ENCODE measurements at places on chromosomes 5 and 9. TPM values are rescaled to one million over a fixed set of nuclear protein-coding genes. Genes with fewer than 3 reads are reported as not detected.

DNA sequence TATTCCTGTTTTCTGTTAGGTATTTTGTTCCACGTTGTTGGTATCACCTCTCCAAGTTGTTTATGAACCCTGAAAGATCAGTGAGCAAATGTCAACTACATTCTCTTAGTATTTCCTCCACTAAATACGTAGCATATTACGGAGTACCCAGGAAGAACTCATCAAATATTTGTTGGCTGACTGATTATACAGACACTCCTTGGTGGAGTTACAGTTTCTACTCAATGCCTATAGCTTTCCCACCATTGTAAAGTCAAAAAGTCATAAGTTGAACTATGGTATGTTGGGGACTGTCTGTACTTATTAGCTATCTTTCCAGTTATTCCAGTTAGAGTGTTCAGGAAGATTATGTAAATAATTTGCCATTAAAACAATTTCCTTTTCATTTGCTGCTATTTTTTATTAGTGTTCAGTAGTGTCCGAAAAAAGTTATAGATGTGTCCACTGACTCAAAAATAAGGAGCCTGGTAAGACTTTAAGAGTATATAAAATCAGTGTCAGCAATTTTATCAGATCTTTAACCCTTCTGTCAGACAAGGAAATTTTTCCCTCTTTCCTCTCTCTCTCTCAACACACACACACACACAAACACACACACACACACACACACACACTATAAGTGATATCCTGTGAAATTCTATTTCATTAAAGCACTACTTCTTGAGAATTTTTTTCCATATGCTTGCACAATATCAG lies 6.8 kb upstream of the APBA1 start:
- DNase-seq: no peak
- H3K36me3 ChIP-seq: no peaks in the 10 kb centered on the region
- no peak overlapping the region for H3K27ac ChIP-seq
- H3K27me3 ChIP-seq: peaks cover 28% of the 10 kb centered on the region

- no peak overlapping the region for H3K4me3 ChIP-seq
- no peaks in the 10 kb centered on the region for H3K4me1 ChIP-seq
- no peaks in the 10 kb centered on the region for H3K36me3 ChIP-seq
- no peak for DNase-seq
Observed at GRCh38 chr9:131824953-131825495, 85.1 kb upstream of the RAPGEF1 start.

DNA sequence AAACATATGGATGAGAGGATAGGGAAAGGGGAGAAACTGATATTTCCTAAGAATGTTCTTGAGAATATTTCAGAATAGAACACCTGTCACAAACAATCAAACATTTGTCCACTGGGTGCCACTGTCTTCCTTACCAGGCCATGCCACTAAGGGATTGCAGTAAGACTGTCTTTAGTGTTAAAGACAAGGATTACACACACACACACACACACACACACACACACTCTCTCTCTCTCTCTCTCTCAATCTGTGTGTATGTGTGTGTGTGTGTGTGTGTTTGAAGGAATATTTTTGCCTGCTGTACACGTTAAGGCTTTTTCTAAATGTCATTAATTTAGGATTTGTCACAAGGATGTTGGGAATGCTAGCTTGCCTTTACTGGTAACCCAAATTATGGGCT lies 54.4 kb downstream of the CCDC192 start:
- peaks cover 12% of the 10 kb centered on the region for H3K27me3 ChIP-seq
- H3K27ac ChIP-seq: no peak overlapping the region
- no peaks in the 10 kb centered on the region for H3K4me1 ChIP-seq
- H3K36me3 ChIP-seq: no peaks in the 10 kb centered on the region
- no peak for DNase-seq

DNA sequence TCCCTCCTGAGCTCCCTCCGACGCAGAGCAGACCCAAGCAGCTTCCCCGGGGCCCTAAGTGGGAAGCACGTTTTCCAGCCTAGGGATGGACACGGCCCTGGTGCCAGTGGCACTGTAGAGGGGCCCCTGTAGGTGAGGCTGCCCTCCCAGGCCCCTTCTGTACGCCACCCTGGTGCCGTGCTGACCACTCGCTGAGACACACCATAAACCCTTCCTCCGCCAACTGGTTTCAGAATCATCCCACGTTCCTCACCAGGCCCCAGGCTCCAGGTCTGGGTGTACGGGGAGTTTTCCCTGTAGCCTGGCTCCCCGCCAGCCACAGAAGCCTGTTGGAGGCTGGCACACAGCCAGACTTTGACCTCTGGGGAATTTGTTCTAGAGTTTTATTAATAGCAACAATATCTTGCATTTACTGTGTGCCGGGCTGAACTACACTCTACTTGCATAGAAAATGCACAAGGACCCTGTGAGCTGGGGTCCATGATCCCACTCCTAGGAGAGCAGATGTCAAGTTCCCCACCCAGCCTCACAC lies 18.2 kb upstream of the WDR38 start:
- no peaks in the 10 kb centered on the region for H3K4me1 ChIP-seq
- H3K36me3 ChIP-seq: no peaks in the 10 kb centered on the region
- H3K4me3 ChIP-seq: no peak overlapping the region

DNA sequence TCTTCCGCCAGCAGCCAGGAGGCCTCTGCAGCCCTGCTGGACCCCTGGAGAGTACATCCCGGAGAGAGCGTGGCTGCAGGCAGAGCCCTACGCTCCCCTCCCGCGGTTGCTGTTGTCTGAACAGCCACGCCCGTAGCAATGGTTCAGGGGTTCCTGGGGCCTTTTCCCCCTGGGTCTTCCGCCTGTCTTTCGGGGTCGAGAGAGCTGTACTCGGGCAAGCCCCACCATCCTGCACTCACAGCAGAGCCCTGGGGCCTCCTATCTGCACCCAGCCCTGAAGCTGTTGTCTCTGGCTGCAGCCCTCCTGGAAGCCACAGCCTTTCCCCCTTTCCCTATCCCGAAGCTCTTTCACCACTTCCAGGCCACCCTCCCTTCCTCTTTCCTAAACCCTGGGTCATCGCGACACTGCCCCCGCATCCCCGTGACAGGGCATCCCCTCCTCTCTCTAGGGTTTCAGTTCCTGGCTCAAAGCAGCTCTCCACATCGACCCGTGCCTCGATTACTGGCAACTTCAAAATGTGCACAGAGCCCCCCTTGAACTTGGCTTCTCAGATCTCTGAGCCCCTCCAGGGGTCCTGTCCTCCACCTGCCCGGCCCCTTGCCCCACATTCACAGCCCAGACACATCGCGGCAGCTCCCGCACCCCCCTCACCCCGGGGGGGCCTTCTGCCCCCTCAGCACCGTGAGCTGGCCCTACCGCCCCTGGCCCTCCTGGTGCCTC lies 43.9 kb upstream of the CEP72 start:
- DNase-seq: no peak
- H3K4me1 ChIP-seq: no peaks in the 10 kb centered on the region
- no peak overlapping the region for H3K27ac ChIP-seq

GRCh38 chr9:134818000-134818568 lies 62.5 kb upstream of the FCN2 start:
- no peaks in the 10 kb centered on the region for H3K4me1 ChIP-seq
- no peak overlapping the region for H3K4me3 ChIP-seq
- H3K27me3 ChIP-seq: no peaks in the 10 kb centered on the region
- H3K36me3 ChIP-seq: no peaks in the 10 kb centered on the region
- DNase-seq: no peak

GRCh38 chr9:121735065-121735792 lies 83.8 kb downstream of the DAB2IP start:
- H3K27me3 ChIP-seq: peaks cover 40% of the 10 kb centered on the region
- no peak overlapping the region for H3K27ac ChIP-seq
- DNase-seq: no peak
- no peak overlapping the region for H3K4me3 ChIP-seq
- H3K4me1 ChIP-seq: no peaks in the 10 kb centered on the region

DNA sequence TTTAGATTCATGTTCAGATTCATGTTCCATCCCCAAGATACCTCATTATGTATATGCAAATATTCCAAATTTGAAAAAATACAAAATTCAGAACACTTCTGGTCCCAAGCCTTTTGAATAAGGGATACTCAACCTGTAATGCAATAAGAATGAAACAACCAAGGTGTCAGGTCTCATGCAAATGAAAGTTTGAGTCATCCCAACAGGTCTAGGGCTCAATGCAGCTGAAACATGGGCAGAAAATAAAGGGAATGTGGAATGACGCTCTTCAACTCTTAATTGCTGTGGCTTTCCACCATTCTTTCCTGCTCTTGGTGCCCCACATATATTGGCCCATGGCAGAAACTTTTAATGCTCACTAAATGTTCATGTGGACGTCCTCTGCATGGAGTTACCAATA lies 107.3 kb upstream of the DAPK1 start:
- H3K27me3 ChIP-seq: peaks cover 9% of the 10 kb centered on the region
- no peaks in the 10 kb centered on the region for H3K36me3 ChIP-seq
- DNase-seq: no peak
- H3K4me3 ChIP-seq: no peak overlapping the region
- no peak overlapping the region for H3K27ac ChIP-seq
- H3K4me1 ChIP-seq: no peaks in the 10 kb centered on the region

GRCh38 chr5:74402553-74402952 lies 238.0 kb downstream of the ENC1 start:
- no peaks in the 10 kb centered on the region for H3K4me1 ChIP-seq
- no peaks in the 10 kb centered on the region for H3K36me3 ChIP-seq
- no peak for DNase-seq
- no peak overlapping the region for H3K27ac ChIP-seq
- H3K4me3 ChIP-seq: no peak overlapping the region

GRCh38 chr5:1737790-1738405 lies 61.7 kb downstream of the MRPL36 start:
- peaks cover 23% of the 10 kb centered on the region for H3K27me3 ChIP-seq
- no peak overlapping the region for H3K27ac ChIP-seq
- DNase-seq: no peak
- H3K36me3 ChIP-seq: no peaks in the 10 kb centered on the region

Gene ENTPD2
- not detected for total RNA-seq

Gene UAP1L1
- total RNA-seq: 22.3 TPM

DNA sequence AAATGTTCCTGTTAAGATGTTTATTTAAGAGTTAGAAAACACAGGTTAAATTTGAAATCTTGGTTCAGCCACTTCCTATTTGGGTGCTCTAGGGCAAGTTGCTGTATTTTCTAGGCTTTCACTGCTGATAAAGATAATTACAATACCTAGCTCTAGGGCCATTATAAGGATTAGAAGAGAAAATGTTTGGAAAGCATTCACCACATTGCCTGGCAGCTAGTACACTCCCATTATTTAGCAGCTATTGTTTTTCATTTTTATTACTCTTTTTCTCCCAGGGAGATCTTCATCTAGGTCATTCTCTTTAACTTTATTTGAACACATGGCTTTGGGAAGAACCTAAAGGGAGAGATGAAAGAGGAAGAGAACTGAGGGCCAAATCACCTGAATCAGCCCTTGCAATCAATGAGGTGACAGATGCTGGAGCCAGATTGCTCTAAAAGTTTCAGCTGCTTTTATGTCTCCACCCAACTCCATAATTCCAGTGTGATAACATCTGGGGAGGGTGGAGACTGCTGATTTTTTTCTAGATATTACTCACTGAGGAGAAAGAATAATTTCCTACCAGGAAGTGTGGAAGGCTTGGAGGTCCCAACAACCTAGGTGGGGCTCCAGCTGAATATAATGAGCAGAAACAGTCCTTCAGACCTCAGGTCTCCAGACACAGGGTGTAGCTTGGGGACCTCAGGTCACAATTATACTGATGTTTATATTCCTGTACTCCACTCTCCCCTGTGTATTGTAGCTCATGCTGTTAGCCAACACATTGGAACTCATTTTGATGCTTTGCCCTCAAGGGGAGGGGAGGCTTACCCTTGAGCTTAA lies 640.0 kb downstream of the RAB3C start:
- H3K4me1 ChIP-seq: peaks cover 18% of the 10 kb centered on the region
- no peak overlapping the region for H3K4me3 ChIP-seq
- no peak for DNase-seq
- no peak overlapping the region for H3K27ac ChIP-seq
- H3K27me3 ChIP-seq: peaks cover 4% of the 10 kb centered on the region

Gene DENND1A
- 15.1 TPM for total RNA-seq

DNA sequence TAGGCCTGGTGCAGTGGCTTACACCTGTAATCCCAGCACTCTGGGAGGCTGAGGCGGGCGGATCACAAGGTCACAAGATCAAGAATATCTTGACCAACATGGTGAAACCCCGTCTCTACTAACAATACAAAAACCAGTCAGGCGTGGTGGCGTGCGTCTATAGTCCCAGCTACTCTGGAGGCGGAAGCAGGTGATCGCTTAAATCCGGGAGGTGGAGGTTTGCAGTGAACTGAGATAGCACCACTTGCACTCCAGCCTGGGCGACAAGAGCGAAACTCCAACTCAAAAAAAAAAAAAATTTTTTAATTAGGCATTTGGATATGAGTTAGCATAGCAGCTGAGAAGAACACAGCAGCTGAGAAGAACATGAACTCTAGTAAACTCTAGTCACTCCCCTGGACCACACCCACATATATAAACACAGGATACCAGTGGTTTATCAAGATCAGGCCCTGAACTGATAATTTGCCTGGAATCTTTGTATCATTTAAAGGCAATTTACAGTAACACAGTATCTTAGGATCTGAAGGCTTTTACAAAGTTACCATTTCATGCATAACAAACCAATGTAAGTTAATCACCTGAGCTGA lies 4.6 kb upstream of the UGCG start:
- peaks cover 10% of the 10 kb centered on the region for H3K27me3 ChIP-seq
- H3K4me1 ChIP-seq: peaks cover 9% of the 10 kb centered on the region
- no peak overlapping the region for H3K27ac ChIP-seq
- DNase-seq: no peak
- H3K36me3 ChIP-seq: no peaks in the 10 kb centered on the region

- H3K4me1 ChIP-seq: peaks cover 20% of the 10 kb centered on the region
- no peak overlapping the region for H3K4me3 ChIP-seq
- H3K27me3 ChIP-seq: no peaks in the 10 kb centered on the region
- DNase-seq: no peak
Observed at GRCh38 chr9:127897193-127897692, 2.2 kb downstream of the ST6GALNAC6 start.
